Foreskin melanocyte (primary cell): ENCODE measurements at places on chromosomes 4 and X.

DNA sequence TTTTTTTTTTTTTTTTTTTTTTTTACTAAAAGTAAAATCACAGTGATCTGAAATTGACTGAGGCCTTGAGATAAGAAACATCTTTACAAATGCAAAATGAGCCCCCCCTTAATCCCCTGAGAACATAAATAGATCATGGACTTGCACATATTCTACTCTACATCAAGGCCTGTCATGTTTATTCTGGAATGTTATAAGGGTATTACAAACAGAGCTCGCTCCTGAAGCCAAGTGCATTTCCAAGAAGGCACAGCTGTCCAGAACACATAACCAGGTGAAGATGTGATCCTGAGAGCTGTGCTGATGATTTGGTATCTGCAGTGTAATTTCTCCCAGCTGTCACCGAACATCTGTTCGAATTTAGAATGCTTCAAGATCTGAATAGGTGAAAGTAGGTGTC is 384.5 kb downstream of the GPAT3 start:
- no peak for DNase-seq

GRCh38 chr4:143626134-143626911 is 74.2 kb downstream of the FREM3 start:
- DNase-seq: no peak

DNA sequence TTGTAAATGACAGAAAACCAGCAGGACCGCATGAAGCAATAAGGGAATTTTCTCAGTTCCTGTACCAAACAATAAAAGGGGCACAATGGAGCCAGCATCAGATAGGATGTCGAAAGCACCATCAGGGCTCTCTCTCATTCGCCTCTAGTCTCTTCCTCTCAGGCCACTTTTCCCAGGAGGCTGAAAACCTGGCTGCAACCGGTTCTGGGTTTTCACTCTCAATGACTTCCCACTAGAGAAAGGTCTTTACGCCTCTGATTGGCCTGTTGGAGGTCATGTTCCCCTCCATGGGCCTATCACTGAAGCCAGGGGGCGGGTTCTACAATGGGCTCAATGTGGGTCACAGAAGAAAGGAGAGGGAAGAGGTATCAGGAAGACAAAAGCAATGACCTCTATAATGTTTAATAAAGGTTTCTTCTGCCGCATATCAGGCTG is 29.3 kb downstream of the ZNF827 start:
- DNase-seq: no peak

GRCh38 chrX:31071725-31072124 is at the start of gene FTHL17:
Gene FTHL17, minus strand, starts transcription at chrX:31072041. Its CDS starts 88 bp downstream, at chrX:31071953.
- no peak for DNase-seq

- no peak for DNase-seq
These were observed 161.3 kb upstream of the MAGEB18 start for GRCh38 chrX:25976683-25977310.

- DNase-seq: no peak
These were observed 102.6 kb downstream of the FHDC1 start for GRCh38 chr4:153038623-153039311.

DNA sequence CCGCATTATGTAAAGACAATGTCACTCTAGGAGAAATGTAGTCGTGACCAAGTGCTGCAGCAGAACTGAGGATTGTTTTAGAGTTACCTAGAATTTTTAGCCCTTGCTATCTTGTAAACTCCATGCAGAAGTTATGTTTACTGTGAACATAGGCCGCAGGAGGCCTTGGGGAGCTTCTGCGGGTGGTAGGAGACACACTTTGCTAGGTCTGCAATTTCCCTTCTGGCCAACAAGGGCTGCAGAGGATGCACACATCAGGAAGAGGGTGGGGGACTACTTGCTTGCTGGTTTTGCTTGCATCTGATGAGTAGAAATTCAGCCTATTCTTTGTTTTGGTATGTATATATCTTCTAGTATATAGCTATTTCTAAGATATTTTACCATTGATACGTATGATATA is 23.1 kb downstream of the BANK1 start:
- no peak for DNase-seq

DNA sequence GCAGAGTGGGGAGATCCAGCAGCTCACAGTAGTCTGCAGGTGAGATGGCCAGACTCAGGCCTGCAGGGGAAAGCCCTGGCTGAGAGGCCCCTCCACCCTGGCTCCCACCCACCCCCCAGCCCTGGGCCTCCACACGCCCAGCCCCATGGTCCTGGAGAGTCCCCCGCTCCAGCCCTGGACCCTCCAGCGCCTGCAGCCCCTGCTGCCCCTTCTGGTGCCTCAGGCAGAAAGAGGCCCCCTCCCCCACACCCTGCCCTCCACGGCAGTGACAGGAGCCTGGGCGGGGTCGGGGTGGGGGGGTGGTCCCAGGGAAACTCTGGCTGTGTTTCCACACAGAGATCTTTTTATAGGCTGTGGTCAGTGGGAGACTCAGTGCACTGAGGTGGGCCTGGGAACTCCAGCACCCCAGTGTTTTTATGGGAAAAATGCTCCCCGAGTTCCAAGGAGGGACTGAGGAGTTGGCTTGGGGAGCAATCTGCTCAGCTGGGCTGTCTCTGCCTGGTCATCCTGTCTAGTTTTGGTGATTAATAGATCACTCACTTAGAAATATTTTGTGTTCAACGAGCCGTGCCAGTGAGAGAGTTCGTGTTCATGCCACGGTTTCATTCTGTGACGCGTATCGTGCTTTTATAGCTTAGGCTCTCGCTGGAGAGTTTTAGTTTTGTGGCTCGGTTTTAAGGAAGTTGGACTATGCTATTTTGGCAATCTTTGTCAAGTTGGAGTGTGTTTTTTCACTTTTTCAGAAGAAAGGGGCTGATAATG is 53.1 kb upstream of the HGFAC start:
- DNase-seq: peak; percentile 56

GRCh38 chrX:30653415-30654131 is at the start of gene GK:
Gene GK, plus strand, starts transcription at chrX:30653423. Its CDS starts 115 bp downstream, at chrX:30653538.
- no peak for DNase-seq

DNA sequence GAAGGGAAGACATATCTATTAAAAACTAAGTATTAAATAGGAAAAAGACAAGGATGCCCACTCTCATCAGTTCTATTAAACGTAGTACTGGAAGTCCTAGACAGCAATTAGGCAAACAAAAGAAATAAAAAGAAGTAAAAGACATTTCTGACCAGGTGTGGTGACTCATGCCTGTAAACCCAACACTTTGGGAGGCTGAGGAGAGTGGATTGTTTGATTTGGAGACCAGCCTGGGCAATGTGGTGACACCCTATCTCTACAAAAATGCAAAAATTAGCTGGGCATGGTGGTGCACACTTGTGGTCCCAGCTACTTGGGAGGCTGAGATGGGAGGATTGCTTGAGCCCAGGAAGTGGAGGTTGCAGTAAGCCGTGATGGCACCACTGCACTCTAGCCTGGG is 1071.8 kb downstream of the FAT4 start:
- no peak for DNase-seq

DNA sequence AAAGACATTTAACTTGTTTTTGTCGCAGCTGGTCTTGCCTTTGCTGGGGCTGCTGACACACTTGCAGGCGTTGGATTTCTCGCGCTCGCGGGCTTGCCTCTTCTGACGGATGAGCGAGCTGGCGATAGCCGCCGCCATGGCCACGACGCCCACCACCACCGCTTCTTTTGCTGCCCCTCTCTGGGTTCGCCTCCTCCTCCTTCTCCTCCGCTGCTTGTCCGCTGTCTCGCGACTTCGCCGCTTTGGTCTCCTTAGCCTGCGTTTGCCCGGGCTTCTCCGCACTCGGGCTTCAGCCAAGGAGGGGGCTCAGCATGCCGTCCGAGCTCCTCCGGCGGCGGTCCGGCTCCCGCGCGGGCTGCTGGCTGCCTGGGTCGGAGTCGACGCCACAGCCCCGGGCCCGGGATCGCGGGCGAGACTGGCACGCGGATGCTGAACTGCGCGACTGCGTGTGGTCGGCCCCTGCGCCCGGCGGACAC is 613 bp downstream of the FGF13 start:
- DNase-seq: no peak

DNA sequence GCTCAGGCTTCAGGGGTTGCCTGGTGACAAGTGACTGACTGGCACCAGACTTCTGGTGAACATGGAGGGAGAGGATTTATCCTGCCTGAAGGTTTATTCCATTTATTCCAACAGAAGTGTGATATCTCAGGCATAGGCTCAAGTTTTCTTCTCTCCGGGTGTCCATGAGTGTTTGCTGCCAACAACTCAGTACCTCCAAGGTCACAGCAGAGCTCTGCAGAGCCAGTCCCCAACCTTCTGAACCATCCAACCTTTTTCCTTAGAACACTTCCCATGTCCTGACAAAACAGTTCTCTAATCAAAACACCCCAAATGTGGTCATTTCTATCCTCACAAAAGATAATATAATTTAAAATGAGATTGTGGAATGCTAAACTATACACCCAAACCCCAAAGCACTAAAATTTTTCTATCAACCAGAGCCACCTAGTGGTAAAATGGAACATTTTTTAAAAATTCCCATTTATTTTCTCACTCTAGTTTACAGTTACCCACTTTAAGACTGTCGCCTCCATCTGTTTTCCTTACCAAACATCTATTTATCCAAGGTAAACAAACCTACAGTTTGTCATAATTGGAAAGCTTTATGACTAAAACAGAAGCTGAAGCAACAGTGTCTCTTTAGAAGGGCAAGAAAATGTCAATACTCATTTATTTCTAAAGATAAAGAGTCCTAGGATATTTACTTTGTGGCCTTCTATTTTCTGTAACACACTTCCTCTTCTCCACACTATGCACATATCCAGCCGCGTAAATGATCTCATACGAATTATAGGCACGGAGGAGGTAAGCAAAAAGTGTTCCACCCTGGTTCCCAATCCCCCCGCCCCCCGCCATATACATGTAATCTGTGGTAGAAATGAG is 39.5 kb downstream of the TMEM154 start:
- peak; percentile 23 for DNase-seq

DNA sequence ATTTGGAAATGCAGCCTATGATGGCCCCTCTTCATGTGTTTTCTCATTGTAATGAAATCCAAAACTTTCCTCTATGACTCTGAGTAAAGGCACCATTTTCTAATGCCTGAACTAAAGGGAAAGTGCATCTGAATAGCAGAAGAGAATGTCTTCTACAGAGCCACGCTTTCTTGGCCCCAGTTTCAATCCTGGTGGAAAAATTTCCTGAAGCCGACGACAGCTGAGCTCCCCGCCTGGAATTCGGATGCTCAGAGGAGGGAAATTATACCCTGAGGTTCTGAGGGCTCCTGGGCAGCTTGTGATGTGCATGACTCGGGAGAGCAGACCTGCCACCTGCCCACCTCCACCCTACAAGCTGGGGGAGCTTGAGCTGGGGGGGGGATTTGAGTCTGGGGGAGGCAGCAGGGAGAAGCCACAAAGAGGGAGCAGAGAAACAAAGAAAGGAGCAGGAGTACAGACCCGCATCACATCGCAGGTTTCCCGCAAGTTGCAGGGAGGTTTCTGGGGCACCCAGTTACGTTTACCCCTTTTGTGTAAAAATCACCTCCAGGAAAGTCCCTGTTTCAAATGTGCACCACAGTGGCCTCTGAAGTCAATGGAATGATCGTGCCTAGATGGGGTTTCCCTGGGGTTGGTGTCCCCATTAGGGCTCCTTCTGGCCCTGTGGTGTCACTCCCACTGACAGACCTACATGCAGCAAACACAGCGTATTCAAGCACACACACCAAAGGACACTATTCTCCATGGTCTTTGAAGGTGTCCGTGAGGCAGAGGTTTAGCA is 145.6 kb upstream of the RBPJ start:
- no peak for DNase-seq

- no peak for DNase-seq
These were observed 102.1 kb upstream of the MID1IP1 start for GRCh38 chrX:38699121-38699520.

- no peak for DNase-seq
These were observed 19.2 kb upstream of the PDLIM3 start for GRCh38 chr4:185554365-185555126.

GRCh38 chr4:14669371-14669770 is 332.9 kb upstream of the CPEB2 start:
- peak; percentile 13 for DNase-seq

DNA sequence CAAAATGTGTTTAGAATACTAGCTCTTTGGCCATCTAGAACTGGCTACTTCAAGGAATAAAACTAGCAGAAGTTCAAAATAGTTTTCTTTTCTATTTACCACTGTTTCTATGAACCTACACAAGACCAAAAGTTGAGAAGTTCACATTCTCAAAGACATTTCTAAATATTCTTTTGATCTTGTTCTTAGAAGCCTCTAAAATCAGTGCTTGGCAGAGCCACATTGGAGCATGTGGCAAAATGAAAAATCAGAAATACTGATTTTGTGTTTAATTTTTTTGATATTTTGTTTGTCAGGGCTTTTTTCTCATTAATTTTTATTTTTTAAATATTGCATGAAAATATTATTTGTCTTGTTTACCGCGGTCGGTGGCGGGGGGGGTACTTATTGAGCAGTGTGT is 853.8 kb upstream of the INTU start:
- DNase-seq: no peak

DNA sequence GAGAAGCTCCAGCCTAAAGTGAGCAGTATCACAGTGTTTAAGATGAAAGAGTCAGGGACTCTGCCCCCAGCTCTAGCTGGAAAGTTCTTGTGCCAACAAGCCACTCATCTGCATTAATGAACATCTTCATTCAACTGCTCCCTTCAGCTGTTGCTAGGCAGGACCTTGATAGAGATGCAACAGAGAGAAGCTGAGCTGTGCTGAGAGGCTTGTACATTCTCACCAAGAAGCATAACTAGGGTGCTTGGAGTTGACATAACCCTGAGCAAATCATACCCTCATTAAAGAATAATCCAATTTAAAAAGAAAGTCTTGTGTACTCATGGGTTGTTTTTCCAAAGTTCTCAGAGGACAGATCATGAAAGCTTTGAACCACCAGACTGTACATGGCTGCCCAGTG is 63.2 kb downstream of the ATXN3L start:
- no peak for DNase-seq

DNA sequence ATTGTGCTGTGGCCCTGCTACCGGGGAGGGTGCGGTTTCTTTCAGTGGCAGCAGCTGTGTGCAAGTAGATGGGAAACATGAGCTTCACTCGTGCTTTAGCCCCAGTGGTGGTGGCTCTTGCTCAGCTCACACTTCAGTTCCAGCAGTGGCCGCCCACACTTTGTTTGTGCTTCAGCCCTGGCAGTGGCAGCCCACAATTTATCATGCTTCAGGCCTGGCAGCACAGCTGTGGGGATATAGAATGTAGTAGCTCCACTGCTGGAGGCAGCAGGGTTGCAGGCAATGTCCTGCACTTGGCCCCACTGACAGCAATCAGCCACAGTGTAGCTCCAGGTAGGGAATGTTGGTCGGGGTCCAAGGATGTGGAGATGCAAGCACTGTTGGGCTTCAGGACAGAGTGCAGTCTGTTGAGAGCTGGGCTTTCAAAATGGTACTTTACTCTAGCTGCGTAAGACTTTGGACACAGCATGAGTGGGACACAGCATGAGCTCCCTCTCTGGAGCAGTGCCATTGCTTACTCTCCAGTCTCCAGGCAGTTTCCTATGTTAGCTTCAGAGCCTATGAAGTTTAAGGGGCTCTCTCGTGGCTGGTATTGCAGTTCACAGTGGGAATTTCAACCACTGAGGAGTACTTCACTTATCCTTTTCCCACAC is 413.1 kb downstream of the PDGFC start:
- DNase-seq: no peak

GRCh38 chr4:99437723-99438404 is 2.7 kb upstream of the ADH7 start:
- DNase-seq: no peak
